ENCODE measurements at places on chromosomes 1 and 21.

DNA sequence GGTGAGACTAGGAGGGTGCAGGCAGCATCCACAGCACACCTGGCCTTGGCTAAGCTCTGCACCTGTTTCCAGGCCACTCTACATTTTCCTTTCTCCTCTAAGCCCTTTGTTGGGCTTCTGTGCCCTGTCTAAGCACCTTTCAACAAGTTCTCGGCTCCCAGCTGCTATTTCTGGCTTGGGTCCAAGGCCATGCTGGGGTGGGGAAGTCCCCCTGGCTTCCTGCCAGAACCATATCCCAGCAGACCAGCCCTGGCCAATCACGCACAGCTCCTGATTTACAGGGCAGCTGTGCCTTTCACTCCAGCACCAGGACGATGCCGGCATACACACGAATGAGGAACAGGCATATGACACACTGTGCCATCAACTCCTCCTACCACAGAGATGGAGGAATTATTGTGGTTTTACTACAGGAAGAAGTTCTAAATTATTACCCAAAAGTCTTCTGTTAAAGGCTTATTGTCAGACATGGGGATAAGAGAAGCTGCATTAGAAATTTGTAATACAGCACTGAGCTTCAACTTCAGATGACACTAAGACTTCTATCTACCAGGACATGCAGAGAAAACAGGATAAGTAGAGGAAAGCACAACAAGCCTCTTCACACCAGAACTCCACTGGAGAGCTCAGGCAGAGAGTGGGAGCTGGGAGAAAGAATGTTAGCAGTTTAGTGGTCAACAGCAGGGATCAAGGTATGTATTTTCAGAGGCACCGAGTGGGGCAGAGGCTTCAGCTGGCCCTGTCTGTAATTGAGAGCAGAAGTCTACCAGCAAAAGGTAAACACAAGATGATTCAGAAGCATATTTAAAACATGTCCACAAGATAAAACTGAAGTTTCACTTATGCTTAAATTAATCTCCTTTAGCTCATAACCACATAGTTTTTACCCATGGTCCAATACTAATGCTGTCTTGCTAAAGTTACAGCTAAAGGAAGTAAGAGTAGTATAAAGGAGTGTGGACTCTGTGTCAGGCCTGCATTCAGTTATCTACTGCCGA lies 37.4 kb downstream of the TRIT1 start:
- DNase-seq: peak; percentile 53

DNA sequence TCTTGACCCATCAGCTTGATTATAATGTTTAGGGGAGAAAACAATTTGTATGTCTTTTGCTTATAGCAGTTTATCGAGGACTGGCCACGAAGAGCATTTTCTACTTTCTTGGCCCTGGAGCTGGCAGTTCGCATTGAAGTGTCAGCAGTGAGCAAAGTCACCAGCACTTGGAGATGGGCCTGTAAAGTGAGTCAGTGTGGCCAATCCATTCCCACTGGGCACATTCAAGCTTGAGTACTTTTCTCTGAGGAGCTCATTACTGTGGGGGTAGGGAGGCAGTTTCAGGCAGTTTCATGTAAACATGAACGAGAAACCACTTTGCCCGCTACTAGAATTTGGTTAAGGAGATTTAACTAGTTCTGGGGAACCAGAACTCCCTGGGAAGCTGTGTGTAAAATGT lies 164.8 kb downstream of the PRDM2 start:
- DNase-seq: no peak

DNA sequence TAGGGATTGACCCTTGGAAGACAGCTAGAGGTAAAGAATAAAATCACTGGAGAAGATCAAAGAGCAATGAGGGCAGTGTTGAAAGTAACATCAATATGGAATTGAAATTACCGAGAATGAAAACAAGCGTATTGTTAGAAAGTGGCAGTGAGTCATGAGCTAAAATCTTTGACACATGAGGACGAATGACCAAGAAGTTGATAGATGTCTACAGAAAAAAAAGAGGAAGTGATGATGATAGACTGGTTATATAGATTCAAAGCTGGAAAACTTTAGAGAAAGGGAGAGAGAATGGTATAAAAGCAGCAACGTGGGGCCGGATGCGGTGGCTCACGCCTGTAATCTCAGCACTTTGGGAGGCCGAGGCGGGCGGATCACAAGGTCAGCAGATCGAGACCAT lies 12.5 kb upstream of the DNM3 start:
- no peak for DNase-seq

DNA sequence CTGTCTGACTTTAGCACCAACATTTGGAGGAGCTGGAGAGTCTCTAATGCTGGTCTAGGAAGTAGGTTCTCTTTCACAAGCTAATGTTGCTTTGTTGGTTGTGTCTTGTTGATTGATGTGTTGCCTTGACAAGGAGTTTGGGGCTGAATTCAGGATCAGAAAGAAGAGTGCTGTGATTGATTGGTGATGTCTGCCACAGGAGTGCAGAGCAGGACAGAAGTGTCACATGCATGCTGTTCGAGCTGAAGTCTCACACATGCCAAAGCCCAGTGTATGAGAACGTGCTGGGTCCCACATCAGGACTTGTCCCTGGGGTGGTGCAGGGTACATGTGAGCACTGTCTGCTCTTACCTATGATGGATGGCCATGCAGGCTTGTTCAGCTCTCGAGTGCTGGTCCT lies 694.4 kb downstream of the MATN1 start:
- no peak for DNase-seq

DNA sequence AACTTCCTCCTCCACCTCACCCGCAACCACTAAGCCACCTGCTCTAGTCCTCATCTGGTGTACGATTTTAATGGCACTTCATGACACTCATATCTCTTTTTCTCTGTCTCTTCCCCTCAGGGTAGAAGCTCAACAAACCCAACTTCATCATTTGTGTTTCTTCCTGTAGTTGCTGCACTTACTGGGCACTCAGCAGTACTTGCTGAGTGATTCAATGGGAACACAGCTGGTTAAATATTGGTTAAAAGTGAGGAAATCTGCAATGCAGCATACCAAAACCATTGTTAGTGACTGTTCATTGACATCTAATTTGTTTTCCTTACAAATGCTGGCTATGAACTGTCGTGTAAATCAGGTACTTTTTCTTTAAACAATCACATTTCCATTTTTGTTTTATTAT lies 541.1 kb upstream of the PRMT6 start:
- no peak for DNase-seq

- peak; percentile 30 for DNase-seq
These were observed 71.0 kb downstream of the NFASC start for GRCh38 chr1:204941421-204942338.

- DNase-seq: no peak
These were observed 64.8 kb downstream of the PBX1 start for GRCh38 chr1:164623805-164624204.

- DNase-seq: no peak
These were observed 89.5 kb upstream of the PGBD5 start for GRCh38 chr1:230515451-230516145.

- no peak for DNase-seq
These were observed 92.3 kb downstream of the ST6GALNAC5 start for GRCh38 chr1:76959556-76959955.

DNA sequence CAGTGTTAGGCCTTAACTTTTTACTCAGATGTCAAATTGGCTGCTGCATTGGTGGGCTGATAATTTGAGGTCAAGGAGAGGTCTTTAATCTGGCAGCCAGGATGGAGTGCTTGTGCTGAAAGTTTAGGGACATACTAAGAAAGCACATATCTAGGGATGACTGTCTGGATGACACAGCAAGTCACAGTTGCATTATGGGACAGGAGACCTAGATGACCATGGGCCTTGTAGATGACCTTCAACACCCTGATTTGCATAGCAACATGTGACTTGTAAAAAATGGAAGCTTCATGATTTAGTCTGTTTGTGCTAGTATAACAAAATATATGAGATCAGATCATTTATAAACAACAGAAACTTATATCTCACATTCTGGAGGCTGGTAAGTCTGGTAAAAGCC lies 18.0 kb upstream of the HSD3B2 start:
- no peak for DNase-seq

DNA sequence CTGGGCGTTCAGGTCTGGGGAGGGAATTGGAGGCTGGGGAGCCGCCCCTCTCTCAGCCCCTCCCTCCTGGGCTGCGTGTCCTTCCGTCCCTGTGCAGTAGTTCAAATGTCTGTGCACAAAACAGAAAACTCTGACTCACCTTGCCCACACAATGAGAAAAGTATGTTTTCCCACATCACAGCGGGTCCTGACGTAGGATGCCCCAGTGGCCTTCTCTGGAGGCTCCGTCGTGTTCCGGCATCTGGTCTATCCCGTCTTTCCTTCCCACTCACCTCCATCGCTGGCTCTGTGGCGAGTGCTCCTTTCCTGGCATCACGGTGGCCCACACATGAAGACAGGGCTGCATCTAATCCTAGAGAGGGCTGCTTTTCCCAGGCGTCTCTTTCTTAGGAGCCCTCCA lies 224.0 kb downstream of the KAZN start:
- no peak for DNase-seq

DNA sequence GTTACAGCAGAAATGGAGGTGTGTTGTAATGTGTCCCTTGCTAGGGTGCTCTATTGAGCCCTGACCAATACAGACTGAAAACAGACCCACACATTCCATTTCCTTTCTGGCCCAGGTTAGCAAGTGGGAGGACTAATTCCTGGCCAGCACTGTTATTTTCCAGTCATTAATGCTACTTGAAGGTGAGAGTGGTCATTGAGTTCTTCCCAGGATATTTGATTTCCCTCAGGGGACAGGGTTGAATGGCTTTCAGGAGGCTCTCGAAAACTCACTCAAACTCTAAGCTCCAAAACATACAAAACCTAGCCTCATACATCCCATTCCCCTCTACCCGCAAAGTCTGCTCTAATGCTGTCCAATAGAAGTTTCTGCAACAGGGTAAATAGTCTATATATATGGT lies 6.2 kb downstream of the LRRC52 start:
- no peak for DNase-seq

DNA sequence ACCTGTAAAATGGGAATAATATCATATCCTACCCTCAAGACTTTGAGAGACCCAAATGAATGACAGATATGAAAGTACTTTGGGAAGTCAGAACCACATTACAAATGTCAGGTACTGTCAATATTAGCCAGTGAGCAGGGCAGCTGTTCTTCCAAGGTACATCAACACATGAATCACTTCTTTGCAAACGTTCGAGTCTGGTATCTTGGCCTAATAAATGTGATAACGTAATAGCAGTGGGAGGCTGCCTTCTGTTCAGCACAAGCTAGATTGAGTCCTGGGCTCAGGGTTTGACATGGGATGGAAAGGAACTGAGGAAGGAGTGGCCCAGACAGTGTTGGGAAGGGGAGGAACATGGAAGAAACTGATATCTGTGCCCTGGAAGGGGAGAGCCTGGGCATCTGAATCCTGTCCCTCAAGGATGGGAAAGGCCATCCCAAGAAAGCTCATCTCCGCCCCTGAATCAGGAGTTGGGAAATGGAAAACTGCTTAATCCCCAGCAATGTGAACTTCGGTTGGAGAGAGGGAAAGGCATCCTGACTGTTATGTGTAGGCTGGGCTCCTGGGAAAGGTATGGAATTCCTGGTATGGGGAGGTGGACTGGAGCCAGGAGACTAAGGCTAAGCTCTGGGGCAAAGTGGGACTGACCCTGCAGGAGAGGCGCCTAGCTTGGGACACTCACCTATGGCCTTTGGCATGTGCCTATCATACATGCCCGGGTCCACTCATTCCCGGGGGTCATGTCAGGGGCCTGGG lies 14.3 kb downstream of the KCNC4 start:
- no peak for DNase-seq

- peak; percentile 73 for DNase-seq
These were observed at the start of gene ADAM15 for GRCh38 chr1:155050560-155051341. Gene ADAM15, plus strand, starts transcription at chr1:155051316. Its CDS starts 71 bp downstream, at chr1:155051387.

DNA sequence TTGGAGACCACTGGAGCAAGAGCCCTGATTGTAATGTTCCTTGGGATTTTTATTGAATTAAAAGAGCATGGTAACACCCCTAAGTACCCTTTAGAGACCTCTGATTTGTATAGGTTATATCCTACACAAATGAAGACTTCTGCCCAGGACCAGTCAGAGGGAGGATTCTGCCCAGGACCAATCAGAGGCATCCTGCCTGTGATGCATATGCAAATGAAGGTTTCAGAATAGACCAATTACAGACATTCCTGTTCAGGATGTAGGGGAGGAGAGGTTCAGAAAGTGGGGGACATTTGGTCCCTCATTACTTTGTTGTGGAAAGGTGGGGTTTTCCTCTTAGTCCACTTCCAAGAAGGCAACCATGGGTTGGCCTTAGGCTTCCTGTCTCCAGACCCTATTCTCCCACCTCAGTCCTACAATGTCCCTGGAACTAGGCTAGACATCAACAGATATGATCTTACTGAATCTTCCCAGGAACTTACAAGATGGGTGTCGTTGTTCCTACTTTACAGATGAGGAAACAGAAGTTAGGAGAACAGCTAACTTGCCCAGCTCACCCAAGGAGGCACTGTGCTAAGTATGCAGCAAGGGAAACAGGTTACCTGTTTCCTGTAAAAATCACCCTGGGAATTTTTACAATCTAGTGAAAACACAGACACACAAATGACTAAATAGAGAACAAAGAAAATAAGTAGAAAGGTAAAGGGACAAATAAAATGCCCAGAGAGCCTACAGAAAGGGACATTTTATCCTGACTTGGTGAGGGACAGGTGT lies 36.8 kb upstream of the SFPQ start:
- DNase-seq: no peak

- no peak for DNase-seq
These were observed 7.3 kb upstream of the FAM78B start for GRCh38 chr1:166174108-166174507.

Data from stimulated activated CD4-positive, alpha-beta T cell treated with anti-CD3 and anti-CD28 coated beads, Interleukin-4, amount 100 ng/mL, for 48 hours (primary cell).